ENCODE measurements at places on chromosomes 3 and 15.

DNA sequence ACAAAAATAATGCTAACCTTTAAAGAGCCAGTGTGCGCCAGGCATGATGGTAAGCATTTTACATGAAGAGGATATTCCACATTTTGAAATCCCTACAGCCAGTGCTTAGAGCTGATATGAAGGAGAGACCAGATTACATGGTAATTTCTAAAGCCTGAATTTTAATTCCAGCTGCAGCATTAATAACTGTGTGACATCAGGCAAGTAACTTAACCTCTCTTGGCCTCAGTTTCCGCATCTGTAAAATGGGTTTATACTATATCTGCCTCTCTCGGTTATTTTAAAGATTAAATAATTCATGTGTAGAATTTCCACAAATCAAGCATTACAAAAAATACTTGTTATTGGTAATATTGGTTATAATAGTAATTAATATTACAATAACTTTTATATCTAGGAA is 165.4 kb downstream of the UACA start:
- DNase-seq: no peak

GRCh38 chr3:190696777-190697501 is 165.6 kb downstream of the GMNC start:
- DNase-seq: peak; percentile 33

DNA sequence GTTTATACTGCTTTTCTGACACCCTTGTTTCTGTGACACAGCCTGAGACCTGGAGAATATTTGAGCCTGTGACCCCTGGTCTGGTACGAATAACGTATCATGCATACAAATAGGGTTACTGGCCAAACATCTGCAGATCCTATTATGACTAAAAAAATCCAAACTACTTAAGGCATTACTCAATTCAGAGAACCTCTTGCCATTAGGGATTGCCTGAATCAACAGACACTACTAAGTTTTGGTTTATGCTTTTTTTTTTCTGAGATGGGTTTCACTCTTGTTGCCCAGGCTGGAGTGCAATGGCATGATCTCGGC is 35.4 kb downstream of the OSBPL10 start:
- DNase-seq: no peak

- DNase-seq: no peak
These were observed 424.2 kb upstream of the ROBO2 start for GRCh38 chr3:76615719-76616118.

DNA sequence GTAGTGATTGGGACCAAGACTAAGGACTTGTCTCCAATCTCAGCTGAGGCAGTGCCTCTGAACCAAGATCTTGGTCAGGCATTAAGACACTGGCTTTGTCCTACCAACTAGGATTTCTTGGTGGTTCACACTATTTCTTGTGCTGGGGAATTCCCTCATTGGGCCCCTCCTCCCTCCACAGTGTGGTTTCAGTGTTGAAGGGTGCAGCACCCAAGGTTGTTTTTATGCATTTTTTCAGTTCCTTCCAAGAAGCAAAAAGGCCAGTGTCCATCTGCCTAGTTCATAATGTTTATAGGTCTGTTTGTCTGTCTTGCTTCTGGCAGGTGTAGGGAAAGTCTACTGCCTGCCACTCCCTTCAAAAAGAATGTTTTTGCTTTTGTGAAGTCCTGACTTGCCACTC is 10.6 kb upstream of the ITPKA start:
- no peak for DNase-seq

- no peak for DNase-seq
These were observed 4.5 kb downstream of the CEP19 start for GRCh38 chr3:196707566-196707965.

DNA sequence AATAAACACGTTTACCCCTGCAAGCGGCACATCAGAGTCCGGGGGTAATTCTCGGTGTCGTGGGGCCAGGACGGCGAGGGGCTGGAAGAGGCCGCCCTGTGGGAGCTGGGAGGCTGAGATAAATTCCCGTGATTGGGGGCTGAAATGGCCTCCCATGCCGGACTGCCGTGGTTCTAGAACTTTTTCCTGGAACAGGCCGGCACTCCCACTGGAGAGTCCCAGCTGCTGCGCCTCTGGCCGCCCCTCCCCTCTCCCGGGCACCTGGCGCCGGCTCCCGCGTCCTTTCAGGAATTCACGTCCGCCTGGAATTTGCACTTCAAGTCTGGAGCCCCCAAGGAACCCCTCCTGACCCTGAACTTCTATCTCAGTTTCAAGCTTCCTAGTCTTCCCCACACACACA is 10.8 kb upstream of the LRRC2 start:
- no peak for DNase-seq

DNA sequence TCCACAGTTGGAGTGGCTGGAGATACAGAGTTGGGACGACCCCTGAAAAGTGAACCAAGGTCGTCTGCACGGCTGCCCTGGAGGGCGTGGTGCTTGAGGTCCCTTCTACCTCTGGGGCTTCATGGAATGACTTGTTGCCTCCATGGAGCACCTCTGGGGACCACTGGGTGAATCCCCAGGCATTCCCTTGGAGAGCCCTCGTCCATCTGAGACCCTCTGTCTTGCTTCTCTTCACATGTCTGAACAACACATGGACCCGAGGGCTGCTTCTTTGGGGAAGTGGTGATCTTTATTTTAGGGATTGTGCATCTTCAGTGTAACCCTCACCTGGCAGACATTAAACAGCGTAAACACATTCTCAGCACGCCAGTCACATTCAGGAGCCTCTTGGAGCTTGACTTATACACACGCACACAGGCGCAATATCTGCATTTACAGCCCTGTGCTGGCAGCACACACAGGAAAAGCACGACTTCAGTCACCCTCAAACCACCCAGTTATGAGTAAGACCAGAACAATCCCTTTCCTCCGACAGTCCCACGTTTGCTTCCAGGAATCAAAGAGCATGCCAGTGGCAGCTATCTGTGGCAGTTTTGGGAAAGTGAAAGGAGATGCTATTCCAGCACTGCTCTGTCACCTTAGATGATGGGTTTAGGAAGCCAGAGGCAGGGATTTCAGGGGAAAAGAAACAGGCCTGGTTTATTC is 12.6 kb downstream of the FAM107A start:
- peak; percentile 90 for DNase-seq

GRCh38 chr15:87662575-87662974 is 594.0 kb downstream of the NTRK3 start:
- no peak for DNase-seq

GRCh38 chr3:139647866-139648435 is 29.8 kb downstream of the NMNAT3 start:
- no peak for DNase-seq

- DNase-seq: peak; percentile 70
These were observed 165.0 kb downstream of the ABHD5 start for GRCh38 chr3:43855674-43856299.

GRCh38 chr15:67745073-67746006 is 80.0 kb upstream of the SKOR1 start:
- no peak for DNase-seq

DNA sequence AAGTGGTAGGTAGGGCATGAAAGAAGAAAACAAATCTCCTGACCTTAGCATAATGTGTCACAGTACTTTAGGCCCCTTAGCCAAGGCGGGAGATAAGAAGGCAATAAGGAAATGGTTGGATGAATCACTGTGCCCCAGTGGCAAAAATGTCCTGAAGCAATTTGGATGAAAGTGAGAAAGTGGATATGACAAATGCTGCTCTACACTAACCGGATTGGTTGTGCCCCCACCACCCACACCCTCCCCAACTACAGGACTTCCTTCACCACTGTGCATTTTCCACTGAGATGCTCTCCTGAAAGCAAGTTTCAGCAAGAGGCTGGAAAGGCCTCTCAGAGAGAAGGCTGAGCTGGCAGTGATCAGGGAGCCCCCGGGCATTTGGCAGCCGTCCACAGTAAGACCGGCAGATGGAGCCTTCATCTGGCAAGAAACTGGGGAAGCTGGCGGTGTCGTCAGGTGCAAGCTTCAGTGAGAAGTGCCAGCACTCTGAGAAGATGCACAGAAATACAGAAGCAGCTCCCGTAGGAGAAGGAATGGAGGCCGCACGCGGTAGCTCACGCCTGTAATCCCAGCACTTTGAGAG is 63.8 kb downstream of the ATP1B3 start:
- peak; percentile 91 for DNase-seq

GRCh38 chr3:29356062-29356461 is 75.2 kb downstream of the RBMS3 start:
- no peak for DNase-seq

DNA sequence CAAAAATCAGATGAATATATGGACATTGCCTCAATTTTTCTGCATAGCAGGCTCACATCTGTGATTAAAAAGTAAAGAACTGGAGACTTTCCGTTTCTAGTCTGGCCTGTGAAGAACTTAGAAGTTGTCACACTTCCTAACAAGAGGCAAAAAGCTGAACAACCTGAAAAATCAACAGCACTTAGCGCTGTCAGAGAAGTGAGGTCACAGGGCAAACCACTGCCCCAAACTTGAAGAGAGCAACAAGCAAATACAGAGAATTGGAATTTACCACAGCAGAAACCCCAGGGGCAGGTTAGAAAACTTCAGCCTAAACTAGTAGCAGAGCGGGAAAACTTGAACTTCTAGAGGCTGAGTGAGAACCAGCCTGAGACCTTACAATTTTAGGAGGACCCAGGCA is 38.9 kb downstream of the CCDC54 start:
- no peak for DNase-seq

GRCh38 chr15:70385052-70385451 is 287.3 kb upstream of the TLE3 start:
- DNase-seq: no peak

GRCh38 chr15:68795298-68795848 is 25.3 kb downstream of the ANP32A start:
- peak; percentile 88 for DNase-seq

DNA sequence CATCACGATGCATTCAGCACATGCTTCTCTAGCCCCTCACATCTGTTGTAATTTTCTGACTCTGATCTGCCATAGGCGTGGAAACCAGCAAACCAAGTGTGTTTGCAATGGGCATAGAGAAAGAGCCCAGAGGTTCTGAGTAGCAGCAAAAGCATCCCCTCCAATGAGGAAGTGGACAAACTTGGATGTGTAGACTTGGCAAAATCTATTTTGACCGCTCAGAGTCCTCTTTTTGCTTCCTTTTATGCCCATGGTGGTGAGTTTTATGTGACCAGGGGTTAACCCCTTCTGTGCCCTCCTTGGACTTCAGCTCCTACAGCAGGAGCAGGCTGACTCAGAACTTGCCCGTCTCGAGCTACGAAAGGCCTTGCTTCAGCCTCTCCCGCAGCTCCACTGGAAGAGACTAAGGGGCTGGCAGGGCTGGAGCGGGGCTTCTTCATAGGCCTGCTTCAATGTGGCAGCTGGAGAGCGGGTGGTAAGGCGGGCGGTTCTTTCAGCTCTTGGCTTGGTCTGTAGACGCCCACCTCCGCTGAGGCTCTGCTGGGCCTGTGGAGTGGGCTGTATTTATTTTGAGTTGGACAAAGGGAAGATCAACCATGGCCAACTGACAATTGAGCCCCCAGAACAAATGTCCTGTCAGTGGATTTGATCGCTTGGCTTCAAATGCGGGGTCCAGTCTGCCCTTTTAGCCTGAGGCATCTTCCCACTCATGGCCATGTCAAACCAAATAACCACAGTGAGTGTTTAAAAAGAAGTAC is 6.5 kb upstream of the ETV5 start:
- DNase-seq: no peak

DNA sequence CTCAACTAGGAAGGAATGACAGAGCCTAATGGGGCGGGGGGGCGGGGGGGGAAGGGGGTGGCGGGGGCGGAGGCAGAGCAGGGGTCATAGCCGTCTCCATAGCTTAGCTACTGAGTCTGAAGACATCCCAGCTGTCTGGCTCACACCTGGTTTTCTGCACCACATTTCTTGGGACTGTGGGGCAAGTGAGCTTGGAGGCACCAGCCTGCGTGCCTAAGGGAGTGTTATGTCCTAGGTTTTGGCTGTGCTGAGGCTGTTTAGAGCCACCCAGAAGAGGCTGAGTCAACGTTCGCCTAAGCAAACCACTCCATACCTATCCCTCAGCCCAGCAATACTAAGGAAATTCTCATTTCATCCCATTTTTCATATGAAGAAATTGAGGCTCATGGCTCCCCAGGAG is 1.4 kb downstream of the IL17RD start:
- peak; percentile 31 for DNase-seq

DNA sequence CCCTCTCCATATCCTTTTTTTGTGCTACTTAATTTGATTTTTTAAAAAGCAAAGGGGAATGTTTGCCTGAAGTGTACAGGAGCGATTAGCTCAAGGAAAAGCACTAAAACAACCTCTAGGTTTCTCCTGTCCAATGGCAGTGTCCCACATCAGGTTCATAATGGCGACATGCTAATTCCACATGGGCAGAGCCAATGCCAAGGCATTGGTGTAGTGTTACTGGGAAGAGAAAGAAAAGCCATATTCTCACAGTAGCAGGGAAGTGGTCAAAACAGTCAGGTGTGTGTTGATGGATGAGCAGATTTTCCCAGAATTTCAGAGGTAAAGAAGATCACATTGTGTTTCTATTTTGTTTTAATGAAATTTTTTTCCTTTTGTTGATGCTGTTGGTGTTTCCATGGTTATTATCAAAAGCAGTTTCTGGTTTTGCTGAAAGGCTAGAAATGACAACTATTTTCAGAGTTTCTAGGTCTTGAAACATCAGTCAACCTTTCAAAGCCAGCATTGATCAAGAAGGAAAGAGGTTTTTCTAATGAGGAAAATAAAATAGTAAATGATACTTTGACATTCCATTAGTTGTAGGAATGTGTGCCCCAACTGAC is 65.2 kb downstream of the FNDC3B start:
- DNase-seq: peak; percentile 62

DNA sequence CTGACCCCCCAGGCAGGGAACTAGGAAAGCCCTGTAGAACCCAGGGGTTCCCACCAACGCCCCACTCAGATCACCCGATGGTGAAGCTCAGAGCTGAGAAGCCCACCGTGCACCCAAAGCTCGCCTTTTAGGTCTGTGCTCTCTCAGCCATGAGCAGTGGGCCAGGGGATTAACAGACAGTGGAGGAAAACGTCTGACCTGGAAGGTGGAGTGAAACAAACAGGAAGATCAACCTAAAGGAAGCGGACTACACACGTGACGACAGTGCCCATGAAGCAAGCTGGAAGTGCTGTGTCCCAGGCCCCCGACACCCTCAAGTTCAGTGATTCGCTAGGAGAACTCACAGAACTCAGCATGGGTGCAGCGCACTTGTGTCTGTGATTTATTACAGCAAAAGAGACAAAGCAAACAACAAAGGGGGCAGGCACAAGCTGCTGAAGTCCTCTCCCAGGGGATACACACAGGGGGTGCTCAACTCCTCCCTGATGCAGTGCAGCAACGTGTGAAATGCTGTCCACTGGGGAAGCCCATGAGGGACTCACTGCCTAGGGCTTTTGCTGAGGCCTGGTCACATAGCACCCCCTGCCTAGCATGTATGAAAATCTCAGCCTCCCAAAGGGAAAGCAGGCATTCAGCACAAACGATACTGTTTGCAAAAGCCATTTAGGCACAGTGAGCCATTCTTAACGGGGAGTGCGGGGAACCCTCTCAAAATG is 43.5 kb downstream of the CFAP92 start:
- no peak for DNase-seq

GRCh38 chr3:140430494-140430893 is 247.4 kb upstream of the TRIM42 start:
- DNase-seq: no peak

GRCh38 chr15:81357180-81357686 is 16.8 kb downstream of the TMC3 start:
- DNase-seq: no peak

GRCh38 chr3:52236424-52236886 is 2.5 kb downstream of the TWF2 start:
- no peak for DNase-seq

Measured in kidney tubule cell (primary cell).